ENCODE measurements at places on chromosomes 3 and 15.

- DNase-seq: no peak
These were observed 19.3 kb downstream of the UBR1 start for GRCh38 chr15:43086551-43086950.

DNA sequence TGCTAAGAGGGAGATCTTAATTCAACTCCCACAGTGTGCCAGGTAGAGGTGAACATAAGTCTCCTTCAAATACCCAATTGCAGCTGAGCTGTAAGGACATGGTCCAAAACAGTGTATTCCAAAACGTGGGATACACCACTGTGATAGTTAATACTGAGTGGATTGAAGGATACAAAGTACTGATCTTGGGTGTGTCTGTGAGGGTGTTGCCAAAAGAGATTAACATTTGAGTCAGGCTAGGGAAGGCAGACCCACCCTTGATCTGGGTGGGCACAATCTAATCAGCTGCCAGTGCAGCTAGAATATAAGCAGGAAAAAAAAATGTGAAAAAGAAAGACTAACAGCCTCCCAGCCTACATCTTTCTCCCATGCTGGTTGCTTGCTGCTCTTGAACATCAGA is 45.1 kb upstream of the PHLDB2 start:
- no peak for DNase-seq

DNA sequence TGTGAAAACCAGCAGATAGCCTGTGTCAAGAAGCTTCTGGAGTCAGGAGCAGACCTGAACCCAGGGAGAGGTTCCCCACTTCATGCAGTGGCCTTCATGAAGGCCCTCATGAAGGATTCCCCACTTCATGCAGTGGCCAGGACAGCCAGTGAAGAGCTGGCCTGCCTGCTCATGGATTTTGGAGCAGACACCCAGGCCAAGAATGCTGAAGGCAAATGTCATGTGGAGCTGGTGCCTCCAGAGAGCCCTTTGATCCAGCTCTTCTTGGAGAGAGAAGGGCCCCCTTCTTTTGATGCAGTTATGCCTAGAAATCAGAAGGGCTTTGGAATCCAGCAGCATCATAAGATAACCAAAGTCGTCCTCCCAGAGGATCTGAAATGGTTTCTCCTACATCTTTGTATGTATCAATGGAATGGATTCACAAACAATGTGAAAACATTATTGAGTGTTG is 103.9 kb upstream of the CHD2 start:
- no peak for DNase-seq

- DNase-seq: no peak
These were observed 4.7 kb downstream of the KY start for GRCh38 chr3:134646086-134646485.

DNA sequence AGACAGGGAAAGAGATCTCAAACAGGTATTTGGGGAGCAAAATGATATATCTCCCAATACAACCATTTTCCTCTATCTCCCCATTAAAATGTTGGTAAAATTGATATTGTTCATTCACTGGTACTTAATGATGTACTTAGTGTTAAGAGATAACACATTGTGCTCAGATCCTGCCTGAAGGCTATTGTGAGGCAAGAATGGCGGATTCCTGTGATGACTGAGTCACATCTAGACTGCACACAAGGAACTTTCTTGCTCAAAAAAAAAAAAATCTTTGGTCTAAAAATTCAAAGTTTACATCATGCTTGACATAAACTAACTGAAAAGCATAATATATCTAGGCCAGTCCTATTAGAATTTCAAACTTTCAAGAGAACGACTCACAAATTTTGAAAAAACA is 171.1 kb upstream of the TTC14 start:
- DNase-seq: no peak

- DNase-seq: peak; percentile 56
These were observed 82.0 kb upstream of the LMOD3 start for GRCh38 chr3:69204315-69204957.

GRCh38 chr15:38102972-38103371 is 149.7 kb upstream of the SPRED1 start:
- no peak for DNase-seq

DNA sequence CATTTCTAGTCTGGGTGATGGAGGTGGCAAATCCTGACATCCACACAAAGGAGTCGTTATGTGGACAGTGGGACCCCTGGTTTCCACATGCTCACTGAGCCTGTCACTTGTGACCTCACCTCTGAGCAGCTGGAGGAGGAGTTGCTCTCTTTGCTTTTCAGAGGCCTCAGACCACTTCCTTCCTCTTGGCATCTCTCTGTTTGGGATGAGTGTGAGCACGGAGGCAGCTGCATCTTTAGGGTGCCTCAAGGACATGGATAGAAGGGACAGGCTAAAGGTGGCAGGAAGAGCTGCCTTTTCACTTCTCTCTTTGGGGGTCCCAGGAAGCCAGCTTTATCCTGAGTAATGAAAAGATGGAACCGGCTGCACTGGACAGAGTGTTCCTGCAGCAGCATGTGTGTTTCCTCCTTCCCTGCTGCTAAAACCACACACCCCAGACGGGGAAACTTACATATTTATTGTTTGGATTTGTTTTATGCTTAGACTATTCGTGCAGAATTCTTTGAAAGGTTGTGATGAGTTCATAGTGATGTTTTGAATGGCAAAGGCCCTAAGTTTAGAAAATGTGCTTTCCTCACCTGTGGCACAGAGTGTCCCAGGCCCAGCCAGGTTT is 31.8 kb downstream of the GPR171 start:
- DNase-seq: peak; percentile 22

DNA sequence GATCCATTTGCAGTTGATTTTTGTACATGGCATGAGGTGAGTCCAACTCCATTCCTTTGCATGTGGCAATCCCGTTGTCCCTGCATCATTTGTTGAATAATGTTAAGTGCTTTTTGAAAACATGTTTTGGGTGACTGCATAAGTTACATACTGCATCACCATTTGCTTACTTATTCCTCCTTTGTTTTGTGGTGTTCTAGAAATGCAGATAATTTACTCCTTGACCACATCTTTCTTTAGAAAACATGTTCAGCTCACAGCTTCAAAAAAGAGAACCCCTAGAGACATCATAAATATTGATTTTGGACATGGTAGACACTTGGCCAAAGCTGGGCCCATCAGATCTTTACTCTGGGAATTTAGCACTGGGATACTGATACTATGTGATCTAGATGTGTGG is 135.3 kb upstream of the DAZL start:
- DNase-seq: no peak

DNA sequence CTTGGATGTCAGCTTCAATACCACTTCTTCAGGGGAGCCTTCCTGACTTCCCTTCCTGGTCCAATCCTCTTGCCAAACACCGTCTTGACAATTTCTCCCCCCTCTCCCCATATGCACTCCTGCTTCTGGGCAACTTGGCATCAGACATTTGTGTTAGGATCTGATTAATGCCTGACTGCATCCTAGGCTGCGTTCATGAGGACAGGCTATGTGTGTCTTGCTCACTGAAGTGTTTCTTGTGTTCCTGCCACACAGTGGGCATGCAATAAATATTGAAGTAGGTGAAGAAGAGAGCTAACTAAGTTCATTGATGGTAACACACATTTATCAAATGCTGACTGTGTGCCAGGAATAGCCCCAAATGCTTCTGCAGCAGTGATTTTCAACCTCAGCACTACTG is 36.4 kb upstream of the WNT5A start:
- no peak for DNase-seq

DNA sequence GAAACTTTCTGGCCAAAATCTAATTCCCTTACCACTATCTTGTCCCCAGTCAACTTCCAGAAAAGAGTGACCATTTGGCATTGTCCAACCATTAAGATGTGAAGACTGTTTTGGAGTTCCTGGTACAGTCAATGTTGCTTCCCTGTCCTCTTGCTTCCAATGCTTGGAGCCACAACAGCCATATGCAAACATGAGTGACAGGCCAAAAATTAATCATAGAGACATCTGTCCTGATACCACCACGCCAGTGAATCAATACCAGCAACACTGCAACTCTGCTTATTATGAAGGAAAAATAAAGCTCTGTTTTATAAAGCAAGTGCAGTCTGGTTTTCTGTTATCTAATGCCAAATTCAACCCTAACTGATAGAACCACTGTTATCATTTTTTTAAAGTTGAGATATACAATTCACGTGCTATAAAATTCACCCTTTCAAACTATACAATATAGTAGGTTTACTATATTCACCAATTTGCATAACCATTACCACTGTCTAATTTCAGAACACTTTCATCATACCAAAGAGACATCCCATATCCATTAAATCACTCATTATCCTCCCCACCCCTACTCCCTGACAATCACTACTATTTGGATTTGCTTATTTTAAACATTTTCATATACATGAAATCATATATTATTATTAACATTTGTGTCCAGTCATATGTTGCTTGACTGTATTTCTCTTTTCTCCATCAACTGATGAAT is 76.9 kb downstream of the STAG1 start:
- no peak for DNase-seq

GRCh38 chr3:77040216-77040615 is 317 bp downstream of the ROBO2 start:
- no peak for DNase-seq

DNA sequence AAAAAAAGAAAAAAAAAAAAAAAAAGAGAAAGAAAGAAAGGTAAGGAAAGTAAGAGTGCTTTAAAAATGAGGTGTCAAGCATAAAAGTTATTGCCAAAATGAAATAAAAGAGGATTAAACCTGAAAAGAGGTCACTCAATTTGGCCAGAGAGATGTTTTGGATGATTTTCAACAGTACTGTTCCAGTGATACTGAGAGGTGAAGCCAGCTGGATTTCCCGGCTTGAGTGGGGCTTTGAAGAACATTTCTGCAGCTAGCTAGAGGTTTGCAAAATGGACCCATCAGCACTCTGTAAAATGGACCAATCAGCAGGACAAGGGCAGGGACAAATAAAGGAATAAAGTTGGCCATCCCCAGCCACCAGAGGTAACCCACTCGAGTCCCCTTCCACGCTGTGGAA is 128.5 kb downstream of the LSAMP start:
- DNase-seq: no peak

DNA sequence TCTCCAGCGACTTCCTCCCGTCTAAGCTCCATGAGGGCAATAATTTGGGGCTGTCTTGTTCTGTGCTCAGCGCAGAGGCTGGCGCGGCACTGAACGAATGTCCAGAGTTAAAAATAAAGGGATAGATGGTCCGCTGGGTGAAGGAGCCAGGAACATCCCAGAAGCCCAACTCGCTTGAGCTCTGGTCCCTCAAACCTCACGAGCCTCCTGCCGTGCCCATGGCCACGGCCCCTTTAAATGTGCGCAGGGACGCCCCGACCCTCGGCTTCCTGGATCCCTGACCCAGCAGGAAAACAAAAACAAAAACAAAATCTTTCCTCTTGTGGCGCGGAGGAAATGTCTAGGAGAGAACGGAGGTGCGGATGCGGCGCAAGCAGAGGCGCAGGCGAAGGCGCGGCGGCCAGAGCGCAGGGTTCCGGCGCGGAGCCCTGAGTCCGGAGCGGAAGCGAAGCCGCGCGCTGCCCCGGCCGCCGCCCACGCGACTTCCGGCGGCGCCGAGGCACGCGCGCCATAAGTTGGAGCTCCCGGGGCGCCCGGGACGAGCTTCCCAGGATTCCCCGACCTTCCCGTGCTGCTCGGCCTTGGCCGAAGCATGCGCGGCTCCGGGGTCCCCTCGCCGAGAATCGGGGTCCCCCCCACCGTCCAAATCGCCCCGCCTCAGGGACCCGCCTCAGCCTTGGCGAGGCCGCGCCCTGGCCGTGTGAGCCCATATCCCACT is 52.9 kb upstream of the WNT7A start:
- DNase-seq: no peak

DNA sequence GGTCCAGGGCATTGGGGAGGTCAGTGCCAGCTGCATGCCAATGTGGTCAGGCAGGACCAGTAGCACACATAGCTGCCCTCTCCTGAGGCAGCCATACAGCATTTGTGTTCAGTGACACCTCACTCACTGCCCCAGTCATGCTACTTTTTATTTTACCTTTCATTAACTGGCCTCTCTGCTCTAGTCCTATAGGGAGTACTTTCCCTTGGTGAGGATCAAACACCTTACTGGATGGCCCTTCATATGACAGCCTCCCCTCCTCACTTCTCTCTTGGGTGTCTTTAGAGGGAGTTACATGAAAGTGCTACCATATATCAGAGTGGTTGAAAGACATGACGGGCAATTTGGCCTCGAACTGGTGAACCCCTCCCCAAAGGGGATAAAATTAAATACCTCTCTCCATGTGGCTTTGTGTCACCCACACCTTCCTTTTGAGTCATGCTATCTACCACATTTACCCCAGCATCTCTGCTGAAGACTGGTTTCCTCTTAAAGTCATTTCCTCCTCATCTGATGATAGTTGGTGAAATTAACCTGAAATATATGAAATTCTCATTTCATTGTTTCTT is 17.6 kb downstream of the RLBP1 start:
- no peak for DNase-seq

DNA sequence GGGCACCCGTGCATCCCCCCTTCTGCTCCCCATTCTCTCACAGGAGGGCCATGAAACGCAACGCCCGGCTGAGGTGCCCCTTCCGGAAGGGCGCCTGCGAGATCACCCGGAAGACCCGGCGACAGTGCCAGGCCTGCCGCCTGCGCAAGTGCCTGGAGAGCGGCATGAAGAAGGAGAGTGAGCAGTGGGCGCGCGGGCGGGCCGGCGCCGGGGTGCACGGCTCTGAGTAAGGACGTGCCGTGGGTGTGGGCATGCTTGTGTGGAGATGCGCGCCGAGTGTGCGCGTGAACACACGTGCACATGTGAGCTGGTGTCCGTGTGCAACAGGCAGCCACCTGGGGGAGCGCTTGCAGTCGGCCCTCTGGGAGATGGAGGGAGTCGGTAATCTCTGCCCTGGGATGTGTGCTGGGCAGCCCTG is 28.1 kb downstream of the NR1I2 start:
- DNase-seq: peak; percentile 25

GRCh38 chr3:5136211-5136918 is 14.3 kb downstream of the ARL8B start:
- no peak for DNase-seq

DNA sequence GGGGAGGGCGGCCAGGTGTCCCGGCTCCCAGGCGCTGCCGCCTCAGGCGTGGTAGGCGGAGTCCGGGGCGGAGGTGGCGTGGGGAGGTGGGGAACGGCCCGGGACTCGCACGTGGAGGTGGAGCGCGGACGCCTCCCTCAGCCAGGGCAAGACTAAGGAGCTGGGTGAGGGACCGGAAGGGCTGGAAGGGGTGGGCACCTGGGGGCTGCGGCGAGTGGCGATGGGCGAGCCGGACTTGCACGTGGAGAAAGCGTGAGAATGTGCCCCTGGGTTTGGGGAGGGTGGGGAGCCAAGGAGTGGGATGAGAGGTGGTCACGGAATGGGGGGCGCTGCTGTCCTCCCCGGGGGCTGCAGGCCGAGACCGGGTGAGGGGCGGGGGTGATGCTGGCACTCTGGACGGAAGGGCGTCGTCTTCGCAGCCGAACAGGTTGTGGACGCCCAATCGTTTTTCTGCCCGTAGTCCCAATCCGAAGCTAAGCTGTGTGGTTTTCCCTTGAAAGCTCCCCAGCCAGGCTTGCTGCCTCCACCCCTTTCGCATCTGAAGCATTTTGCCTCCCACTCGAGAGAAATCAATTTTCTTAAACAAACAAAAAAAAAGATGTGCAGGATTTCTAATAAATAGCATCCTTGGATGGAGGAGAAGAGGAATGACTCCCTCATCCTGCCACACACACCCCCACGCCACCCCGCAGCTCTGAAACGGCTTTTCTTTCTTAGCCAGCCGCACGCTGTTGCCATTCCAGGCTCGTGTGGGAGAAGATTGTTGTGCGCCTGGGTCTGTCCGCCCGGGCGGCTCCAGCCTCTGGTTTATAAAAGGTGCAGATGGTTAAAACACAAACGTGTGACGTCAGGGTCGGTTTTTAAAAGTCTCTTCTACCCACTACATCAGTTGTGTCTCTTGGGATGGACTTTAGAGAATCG is 62.5 kb upstream of the ANKRD28 start:
- DNase-seq: no peak
